Stimulated activated CD4-positive, alpha-beta T cell treated with anti-CD3 and anti-CD28 coated beads, Interleukin-1b, Interleukin-23, amount 100 ng/mL, for 24 hours (primary cell): ENCODE measurements at places on chromosomes 11 and 22.

DNA sequence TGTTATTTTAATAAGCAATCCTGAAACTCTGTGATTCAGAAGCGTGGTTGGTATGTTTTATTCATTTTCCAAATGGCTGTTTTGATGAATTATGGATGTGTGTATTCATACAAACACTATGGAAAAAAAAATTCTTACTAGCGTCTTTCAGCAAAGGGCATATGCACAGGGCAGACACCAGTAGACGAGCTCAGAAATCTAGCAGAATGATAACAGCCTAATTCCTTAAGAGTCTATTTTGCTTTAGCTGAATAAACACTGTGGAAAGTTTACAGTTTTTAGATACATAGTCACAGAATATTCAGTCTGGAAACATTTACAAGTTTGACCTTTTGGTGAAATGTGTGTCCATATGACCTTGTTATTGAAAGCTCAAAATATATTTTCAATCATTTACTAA is 418.8 kb upstream of the LUZP2 start:
- DNase-seq: no peak

DNA sequence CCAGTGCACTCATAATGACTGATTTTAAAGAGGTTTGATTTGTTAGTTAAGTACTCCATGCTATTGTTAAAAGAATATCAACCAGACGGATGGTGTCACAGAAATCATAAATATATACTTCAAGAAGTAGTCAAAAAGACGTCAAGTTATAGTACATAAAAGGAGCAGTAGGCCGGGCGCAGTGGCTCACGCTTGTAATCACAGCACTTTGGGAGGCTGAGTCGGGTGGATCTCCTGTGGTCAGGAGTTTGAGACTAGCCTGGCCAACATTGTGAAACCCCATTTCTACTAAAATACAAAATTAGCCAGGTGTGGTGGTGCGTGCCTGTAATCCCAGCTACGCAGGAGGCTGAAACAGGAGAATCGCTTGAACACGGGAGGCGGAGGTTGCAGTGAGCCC is 721.7 kb downstream of the JRKL start:
- no peak for DNase-seq

GRCh38 chr11:32115446-32115845 is 24.6 kb downstream of the RCN1 start:
- no peak for DNase-seq

GRCh38 chr11:60899977-60900376 is 6.4 kb downstream of the PRPF19 start:
- no peak for DNase-seq

GRCh38 chr22:41302021-41302767 is 869 bp downstream of the ZC3H7B start:
- DNase-seq: no peak

GRCh38 chr11:71118671-71119250 is 133.6 kb downstream of the SHANK2 start:
- DNase-seq: no peak

- no peak for DNase-seq
Observed at GRCh38 chr11:31651822-31652221, 142.3 kb downstream of the ELP4 start.

- no peak for DNase-seq
Observed at GRCh38 chr22:30038219-30038618, 42.0 kb upstream of the HORMAD2 start.

GRCh38 chr11:27464289-27464696 is 8.3 kb downstream of the LGR4 start:
- DNase-seq: no peak

GRCh38 chr11:118634431-118635236 is 27.2 kb downstream of the PHLDB1 start:
- no peak for DNase-seq

DNA sequence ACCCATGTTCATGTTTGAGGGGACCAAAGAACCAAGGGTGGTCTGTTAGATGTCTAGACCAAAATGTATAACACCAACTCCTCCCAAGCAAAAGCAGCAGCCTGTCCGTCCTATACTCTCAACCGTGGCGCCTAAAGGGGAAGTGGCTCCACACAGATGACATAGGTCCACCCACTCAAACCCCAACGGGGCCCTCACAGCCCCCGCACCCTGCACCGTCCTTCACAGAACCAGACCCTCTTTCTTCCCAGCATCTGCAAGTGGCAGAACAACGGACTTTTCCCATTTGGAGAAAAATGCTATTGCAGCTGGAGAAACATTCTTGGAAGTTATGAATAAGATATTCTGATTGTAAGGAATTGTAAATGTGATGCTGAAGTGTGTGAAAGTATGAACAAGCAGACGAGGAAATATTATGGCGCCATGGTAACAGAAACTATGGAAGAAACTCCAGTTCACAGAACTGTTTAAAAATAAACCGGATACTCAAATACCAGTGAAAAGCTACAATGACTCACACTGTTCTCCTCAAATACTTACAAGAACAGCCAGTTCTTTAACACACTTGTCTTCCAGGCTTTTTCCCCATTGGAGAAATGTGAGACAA is 76.5 kb upstream of the ARFGAP3 start:
- DNase-seq: no peak

DNA sequence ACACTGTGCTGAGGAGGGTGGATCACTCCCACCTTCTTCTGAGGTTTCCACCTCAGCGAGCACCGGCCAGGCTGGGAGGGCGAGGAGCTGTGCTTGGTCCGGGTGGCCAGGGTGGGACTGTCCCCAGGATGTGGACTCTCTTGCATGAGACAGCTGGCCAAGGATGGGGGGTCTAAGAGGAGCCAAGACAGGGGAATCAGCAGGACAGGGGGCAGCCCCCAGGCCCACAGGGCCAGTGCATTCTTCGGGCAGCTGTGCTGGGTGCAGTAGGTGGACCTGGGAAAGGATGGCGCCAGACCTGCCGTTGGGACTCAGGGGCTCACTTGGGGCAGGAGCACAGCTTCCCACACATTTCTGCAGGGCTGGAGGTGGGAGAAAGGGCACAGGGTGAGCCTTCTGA is 9.5 kb downstream of the APOBEC3A start:
- DNase-seq: no peak

DNA sequence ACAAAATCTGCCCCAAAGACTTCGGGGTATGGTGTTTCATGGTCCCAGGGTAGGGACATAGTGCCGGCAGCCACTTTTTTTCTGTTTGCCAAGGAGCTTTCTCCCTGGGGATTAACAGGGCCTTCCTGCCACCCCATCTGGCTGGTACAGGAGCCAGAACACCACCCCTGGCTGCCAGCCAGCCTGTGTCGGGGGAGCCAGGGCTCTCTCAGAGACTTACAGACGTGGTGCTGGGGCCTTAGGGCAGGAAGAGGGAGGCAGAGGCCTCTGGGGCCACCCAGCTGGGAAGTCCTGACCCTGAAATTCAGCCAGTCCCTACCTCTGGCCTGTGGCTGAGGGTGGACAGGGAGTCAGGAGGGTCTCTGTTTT is 52.4 kb upstream of the CDON start:
- DNase-seq: no peak

DNA sequence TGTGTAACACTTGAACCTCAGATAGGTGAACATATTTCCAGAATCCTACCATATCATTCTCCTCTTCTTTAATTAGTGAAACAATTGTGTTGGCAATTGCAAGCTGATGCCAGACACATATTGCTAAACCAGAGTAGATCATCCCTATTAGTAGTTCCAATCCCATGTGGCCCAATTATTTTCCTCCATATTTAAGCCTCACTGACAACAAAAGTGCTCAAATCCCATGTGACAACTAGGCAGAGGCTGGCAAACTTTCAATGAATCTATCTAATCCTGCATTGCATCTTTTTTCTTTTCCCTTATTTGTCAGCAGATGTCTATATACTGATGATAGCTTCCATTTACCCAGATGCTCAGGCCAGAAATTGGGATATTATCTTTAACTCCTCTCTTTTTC is 90.4 kb downstream of the GRIA4 start:
- no peak for DNase-seq

DNA sequence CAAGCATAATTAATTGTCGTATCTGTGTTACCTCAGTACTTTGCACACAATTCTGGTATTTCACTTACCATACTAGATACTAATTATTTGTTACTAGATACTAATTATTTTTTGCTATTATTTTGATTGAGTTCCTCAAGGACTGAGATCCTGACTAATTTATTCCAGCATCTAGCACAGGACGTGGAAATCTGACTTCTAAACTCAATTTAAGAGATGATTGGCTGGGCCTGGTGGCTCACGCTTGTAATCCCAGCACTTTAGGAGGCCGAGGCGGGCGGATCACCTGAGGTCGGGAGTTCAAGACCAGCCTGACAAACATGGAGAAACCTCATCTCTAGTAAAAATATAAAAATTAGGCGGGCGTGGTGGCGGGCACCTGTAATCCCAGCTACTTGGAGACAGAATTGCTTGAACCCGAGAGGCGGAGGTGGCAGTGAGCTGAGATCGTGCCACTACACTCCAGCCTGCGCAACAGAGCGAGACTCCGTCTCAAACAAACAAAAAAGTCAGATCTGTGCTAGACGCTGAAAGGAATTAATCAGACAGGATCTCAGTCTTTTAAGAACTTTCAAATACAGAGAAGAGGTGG is 527 bp upstream of the MRPL48 start:
- no peak for DNase-seq

DNA sequence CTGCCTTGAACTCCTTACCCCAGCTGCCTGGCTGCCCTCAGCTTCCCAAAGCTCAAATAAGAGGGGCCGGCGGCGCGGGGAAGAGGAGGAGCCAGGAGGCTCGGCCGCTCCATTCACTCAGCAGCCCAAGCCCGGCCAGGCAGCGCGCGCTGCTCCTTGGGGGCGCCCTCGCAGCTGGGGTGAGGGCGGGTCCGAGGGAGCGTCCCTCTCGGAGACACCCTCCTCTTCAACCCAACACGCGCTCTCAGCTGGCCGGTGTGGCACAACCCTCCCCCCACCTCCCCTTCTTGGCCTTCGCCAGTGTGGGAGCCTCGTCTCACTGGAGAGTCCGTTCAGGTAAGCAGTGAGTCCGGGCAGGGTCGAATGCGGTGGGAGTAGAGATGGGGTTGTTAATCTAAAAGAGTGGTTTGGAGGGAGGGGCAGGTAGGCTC is at the start of gene WT1:
WT1 (minus strand) TSS at position 29 of the 431 bp plus-strand sequence.
- no peak for DNase-seq

GRCh38 chr22:50483977-50484853 is 2.4 kb upstream of the MIOX start:
- DNase-seq: no peak

- no peak for DNase-seq
Observed at GRCh38 chr22:16563555-16564520, 28.8 kb downstream of the CCT8L2 start.

- DNase-seq: no peak
Observed at GRCh38 chr11:26655287-26655686, 66.6 kb downstream of the SLC5A12 start.

- DNase-seq: no peak
Observed at GRCh38 chr22:49664371-49664881, 163.2 kb downstream of the BRD1 start.

- DNase-seq: no peak
Observed at GRCh38 chr11:15941206-15941770, 415.1 kb downstream of the SOX6 start.

GRCh38 chr11:12287374-12288211 is 89.8 kb upstream of the PARVA start:
- DNase-seq: no peak

- DNase-seq: no peak
Observed at GRCh38 chr11:65576232-65576866, 496 bp downstream of the EHBP1L1 start.

DNA sequence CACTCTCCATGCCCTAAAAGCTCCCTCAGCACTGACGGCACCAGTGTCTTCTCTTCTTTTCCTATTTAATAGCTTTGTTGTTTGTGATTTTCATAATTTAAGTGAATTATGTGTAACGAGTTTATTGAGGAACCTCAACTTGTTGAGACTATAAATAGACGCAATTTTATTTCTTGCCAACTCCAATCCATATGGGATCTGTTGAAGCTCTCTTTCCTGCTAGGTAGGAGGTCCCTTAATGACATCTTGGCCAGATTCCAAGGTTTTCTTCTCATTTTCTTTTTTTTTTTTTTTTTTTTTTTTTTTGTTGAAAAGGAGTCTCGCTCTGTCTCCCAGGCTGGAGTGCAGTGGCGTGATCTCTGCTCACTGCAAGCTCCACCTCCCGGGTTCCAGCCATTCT is 14.2 kb downstream of the RTL6 start:
- DNase-seq: no peak

GRCh38 chr11:130653838-130654636 is 205.6 kb downstream of the ADAMTS15 start:
- DNase-seq: no peak

GRCh38 chr11:18313965-18314763 is 7.8 kb downstream of the HPS5 start:
- no peak for DNase-seq

DNA sequence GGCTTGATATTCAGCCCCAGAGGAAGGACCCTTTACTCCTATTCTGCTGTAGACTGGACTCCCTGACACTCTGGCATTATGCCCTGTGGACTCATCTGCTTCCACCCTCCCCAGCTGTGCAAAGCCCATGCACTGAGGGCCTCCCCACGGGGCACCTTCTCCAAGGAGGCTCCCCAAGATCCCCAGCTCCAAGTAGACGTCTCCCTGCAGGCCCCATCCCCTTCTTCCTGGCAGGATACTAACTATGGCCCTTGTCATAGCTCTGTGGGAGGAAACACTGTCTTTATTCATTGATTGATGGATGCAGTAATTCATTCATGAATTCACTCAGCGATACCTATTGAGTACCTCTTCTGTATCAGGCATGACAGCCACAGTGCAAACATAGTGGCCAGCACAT is 15.3 kb upstream of the APOL6 start:
- no peak for DNase-seq

- DNase-seq: peak; percentile 51
Observed at GRCh38 chr22:40525250-40525884, 111.2 kb downstream of the MRTFA start.
